ENCODE measurements at places on chromosomes 13 and 19.

DNA sequence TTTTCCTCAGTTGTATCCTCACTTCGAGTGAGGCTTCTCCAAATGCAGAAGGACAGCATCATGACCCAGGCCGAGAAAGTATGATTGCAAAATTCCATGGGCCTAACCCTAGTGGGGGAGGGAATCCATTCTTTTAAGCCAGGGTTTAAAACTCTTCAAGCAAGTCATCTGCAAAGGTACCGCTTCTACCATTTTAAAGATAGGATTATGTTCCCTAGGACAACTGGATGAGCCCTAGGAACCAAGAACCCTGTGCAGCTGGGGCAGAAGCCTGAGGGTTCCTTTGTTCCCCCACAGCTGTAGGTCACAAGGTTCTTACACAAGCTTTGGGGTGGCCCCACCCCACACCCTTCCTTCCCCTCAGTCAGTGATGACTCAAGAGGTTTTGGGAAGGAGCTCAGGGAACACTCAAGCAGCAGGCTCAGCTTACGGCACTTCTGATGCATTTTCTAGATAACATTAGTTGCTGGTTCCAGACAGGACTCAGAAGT, 13.5 kb downstream of the ARL11 start:
- no peak for DNase-seq

DNA sequence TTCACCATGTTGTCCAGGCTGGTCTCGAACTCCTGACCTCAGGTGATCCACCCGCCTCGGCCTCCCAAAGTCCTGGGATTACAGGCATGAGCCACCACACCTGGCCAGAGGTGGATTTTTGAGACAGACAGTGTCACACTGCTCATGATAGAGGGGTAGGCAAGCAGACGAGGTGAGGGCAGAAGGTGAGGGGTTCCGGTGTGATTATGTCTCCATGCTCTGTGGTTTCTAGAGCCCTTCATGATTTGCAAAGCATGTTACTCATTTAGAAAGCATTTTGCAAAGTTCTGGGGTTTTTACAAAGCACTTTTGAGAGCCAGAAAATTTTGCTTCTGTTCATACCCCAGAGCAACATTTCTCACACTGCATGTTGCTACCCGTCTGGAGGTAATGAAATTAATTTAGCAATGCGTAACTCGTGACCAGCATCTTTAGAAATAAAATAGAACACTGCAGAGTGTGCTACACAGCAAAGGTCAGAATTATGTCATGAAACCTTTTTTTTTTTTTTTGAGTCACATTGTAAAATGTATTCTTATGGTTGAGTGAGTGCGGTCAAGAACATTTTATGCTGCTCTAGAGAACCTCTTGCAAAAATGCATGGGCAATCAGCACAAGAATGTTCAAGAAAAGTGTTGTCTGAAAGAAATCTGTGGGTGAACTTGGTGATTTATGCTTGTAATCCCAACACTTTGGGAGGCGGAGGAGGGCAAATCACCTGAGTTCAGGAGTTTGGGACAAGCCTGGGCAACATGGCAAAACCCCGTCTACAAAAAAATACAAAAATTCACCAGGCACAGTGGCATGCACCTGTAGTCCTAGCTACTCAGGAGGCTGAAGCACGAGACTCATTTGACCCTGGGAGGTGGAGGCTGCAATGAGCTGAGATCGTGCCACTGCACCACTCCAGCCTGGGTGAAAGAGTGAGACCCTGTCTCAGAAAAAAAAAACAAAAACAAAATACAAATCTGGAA, 58.0 kb downstream of the MAP4K1 start:
- DNase-seq: no peak

- DNase-seq: no peak
Observed at GRCh38 chr13:64718116-64718515, 2512.0 kb downstream of the PCDH9 start.

DNA sequence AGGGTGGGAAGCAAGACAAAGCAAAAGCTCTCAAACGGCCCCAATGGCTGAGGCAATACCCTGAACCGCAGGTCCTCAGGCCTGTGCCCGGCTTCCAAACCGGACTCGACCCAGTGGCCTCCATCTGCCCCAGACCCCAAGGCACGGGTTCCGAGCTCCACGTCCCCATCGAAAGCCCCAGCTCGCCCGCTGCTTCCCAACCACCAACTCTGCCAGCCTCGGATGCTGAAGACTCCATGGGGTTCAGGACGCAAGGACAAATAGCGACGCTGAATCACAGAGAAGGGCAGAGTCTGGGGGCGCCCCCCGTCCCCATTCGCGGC, 559 bp downstream of the POLR2E start:
- no peak for DNase-seq

DNA sequence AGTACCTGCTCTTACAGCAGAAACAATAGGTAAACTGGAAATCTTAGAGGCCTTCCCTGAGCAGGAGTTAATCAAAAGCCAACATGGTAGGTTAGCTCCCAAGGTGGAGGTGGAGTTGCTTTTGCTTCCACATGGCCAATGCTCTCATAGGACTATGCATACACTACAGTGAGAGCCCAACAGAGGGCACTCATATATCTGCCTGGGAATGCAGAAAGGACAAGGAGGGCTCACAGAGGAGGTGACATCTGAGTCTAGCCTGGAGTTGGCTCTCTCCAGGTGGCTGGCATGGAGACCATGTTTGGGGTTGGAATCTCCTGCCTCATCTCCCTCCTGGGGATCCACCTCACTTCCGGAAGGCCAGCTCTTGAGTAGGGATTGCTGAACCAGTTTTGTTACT, 34.6 kb downstream of the ATP8A2 start:
- DNase-seq: no peak

GRCh38 chr13:71831716-71832115, 35.3 kb downstream of the DACH1 start:
- no peak for DNase-seq

- DNase-seq: no peak
Observed at GRCh38 chr19:1516395-1516753, 3.6 kb upstream of the ADAMTSL5 start.
